Esophagus squamous epithelium (tissue), 5 donors: ENCODE measurements at places on chromosomes 5 and 9. TPM values are rescaled to one million over a fixed set of nuclear protein-coding genes. Genes with fewer than 3 reads are reported as not detected.

DNA sequence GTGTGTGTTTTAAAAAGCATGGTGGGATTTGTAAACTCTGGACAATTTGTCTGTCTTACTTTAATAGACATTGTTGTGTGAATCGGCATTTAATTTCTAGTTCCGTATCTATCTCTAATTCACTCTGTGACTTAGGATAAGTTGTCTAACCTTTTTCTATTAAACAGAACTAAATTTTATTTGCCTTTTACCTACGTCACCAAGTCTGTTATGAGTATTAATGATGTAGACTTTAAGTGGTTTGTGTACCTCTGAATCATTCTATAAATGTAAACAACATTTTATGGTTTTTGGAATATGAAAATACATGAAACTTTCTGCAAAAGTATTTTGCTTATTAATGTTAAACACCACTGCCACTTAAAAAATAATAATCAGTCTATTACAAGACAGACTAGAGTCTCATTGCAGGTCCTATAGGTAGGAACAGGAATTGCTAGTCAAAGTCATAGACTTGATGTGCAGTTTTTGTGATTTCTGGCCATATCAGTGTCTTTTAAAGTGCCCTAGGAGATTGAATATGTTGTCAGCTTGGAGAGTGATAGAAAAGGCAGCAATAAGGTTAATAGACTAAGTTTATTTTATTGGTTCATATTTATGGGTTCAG lies 5.6 kb downstream of the RBM27 start:
- no peaks in the 10 kb centered on the region for H3K27me3 ChIP-seq
- H3K4me3 ChIP-seq: no peak overlapping the region
- peaks cover 14% of the 10 kb centered on the region for H3K4me1 ChIP-seq
- H3K36me3 ChIP-seq: no peaks in the 10 kb centered on the region
- H3K27ac ChIP-seq: no peak overlapping the region
- no peak for DNase-seq

DNA sequence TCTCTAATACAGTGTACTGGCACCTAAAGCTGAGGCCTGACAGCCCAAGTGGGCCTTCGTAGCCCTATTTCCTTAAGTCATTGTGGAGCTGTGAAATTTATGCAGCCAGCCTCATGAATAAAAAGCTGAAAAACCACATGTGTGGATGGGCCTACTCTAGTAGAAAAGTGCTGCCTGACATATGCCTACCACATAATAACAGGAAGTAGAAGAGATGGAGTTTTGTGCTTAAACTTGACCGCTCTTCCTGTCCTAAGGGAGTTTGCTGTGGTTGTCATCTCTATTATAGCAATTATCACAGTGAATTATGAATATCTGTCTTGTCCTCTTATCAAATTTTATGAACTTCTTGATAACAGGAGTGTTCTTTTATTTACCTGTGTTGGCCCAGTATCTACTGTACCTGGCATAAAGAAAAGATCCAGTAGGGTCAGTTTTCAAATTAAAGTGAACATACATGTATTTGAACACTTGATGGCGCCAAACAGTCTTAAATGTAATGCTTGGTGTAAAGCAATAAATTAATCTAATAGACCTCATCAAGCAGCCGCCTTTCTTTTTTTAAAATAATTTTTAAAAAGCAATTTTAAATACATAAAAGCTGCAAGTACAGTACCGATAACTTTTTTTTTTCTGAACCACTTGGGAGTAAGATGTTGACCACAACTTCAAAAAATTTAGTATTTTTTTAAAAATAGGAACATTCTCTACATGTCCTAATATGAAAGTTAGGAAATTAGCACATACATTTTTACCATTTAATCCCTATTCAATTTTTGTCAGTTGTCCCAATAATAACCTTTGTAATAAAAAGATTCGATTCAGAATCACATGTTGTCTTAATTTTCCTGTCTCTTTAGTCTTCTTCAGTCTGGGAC lies 51.0 kb downstream of the FKTN start:
- no peak overlapping the region for H3K27ac ChIP-seq
- no peak for DNase-seq
- no peaks in the 10 kb centered on the region for H3K27me3 ChIP-seq
- H3K36me3 ChIP-seq: peaks cover 29% of the 10 kb centered on the region
- H3K4me3 ChIP-seq: no peak overlapping the region
- no peaks in the 10 kb centered on the region for H3K4me1 ChIP-seq

Gene TMEM215
- total RNA-seq: not detected

Gene GLRA1
- not detected for total RNA-seq

DNA sequence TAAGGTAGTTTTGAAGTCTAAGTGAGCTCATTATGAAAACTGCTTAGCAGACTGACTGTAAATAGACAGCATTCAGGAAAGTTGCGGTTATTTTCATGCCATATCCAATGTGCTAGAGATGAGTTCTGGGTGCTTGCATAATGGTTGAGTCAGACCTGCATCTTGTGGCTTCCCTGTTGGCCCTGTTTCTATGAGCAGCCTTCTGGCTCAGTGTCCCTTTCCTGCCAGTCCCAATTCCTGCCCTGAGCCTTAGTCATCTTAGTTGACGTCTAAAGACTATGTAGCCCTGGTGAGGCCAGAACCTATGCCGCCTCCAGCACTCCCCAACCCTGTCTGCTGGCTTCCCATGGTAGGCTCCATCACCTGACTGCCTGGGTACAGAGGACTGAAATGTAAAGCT lies 76.3 kb upstream of the TNFSF8 start:
- H3K4me1 ChIP-seq: no peaks in the 10 kb centered on the region
- no peaks in the 10 kb centered on the region for H3K27me3 ChIP-seq
- DNase-seq: no peak
- no peaks in the 10 kb centered on the region for H3K36me3 ChIP-seq

- H3K4me3 ChIP-seq: no peak overlapping the region
- H3K4me1 ChIP-seq: no peaks in the 10 kb centered on the region
- DNase-seq: no peak
- H3K27me3 ChIP-seq: no peaks in the 10 kb centered on the region
Observed at GRCh38 chr9:113858282-113858681, 17.8 kb upstream of the ZNF618 start.

Gene CD72
- 1.9 TPM for total RNA-seq

DNA sequence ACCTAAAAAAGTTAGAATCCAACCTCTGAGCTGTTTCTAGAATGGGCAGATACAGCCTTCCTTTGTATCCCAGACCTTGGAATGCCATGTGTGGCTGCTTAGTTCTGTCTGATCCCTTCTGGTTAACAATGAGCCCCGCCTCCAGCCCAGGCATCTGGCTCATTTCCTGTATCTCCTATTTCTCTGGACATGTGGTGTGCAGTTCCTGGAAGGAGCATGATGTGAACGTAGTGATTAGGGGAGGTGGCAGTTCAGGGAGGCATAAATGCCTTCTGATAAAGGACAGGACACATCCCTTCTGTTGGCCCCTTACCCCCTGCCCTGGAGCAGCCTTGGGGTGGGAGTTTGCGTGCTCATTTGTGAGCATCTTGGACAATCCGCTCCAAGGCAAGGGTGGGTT lies 243.0 kb downstream of the ZSWIM6 start:
- no peaks in the 10 kb centered on the region for H3K27me3 ChIP-seq
- DNase-seq: no peak
- H3K27ac ChIP-seq: no peak overlapping the region

DNA sequence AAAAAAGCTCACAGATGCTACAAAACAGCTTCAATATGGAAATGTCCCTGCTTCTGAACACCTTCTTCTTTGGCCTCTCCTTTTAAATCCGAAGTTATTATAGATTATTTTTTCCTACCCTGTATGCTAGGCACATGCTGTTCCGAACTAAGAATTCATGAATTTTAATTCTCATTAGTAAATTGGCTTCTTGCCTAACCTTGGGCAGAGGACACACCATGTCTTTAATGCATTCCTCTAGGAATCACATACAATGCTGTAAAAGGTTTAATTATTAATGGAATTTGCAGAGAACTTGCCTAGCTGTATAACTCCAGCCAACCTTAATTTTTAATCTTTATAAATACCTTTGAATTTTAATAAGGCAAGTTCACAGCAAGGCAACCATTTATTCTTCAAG lies 234.4 kb downstream of the NTRK2 start:
- no peaks in the 10 kb centered on the region for H3K27me3 ChIP-seq
- no peak for DNase-seq
- no peak overlapping the region for H3K27ac ChIP-seq
- H3K4me3 ChIP-seq: no peak overlapping the region
- no peaks in the 10 kb centered on the region for H3K4me1 ChIP-seq

GRCh38 chr9:113269355-113269754 lies 6.0 kb downstream of the CDC26 start:
- no peak for DNase-seq
- H3K27me3 ChIP-seq: no peaks in the 10 kb centered on the region
- no peak overlapping the region for H3K27ac ChIP-seq
- H3K4me1 ChIP-seq: no peaks in the 10 kb centered on the region

Gene PLCXD3
- not detected for total RNA-seq

GRCh38 chr9:15936306-15936921 lies 383.6 kb downstream of the CCDC171 start:
- no peak overlapping the region for H3K27ac ChIP-seq
- no peaks in the 10 kb centered on the region for H3K27me3 ChIP-seq
- DNase-seq: no peak

GRCh38 chr9:19994296-19994695 lies 205.5 kb upstream of the SLC24A2 start:
- no peak overlapping the region for H3K4me3 ChIP-seq
- H3K36me3 ChIP-seq: no peaks in the 10 kb centered on the region
- H3K27ac ChIP-seq: no peak overlapping the region
- H3K4me1 ChIP-seq: no peaks in the 10 kb centered on the region
- no peaks in the 10 kb centered on the region for H3K27me3 ChIP-seq

Gene RACK1
- 1,915 TPM for total RNA-seq

GRCh38 chr9:20364959-20365358 lies 257.3 kb downstream of the MLLT3 start:
- no peak overlapping the region for H3K4me3 ChIP-seq
- H3K27me3 ChIP-seq: no peaks in the 10 kb centered on the region
- H3K36me3 ChIP-seq: peaks cover 17% of the 10 kb centered on the region
- H3K4me1 ChIP-seq: no peaks in the 10 kb centered on the region
- no peak for DNase-seq

DNA sequence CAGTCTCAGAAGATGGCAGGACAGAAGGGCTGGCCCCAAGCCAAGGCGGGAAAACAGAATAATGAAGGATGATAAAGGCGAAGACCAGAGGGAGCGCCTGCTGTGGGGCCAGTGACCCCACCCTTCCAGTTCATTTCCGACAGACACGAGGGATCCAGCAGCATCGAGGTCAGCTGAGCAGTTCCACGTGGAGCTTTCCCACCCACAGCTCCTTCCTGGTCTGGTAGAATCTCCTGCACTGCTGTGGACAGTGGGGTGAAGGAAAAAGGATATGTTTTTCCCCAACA lies 265.9 kb upstream of the VLDLR start:
- H3K4me3 ChIP-seq: no peak overlapping the region
- no peak overlapping the region for H3K27ac ChIP-seq
- no peak for DNase-seq

Gene ENHO
- total RNA-seq: not detected

Gene TMEM203
- total RNA-seq: 21.9 TPM
